Stimulated activated CD8-positive, alpha-beta memory T cell treated with anti-CD3 and anti-CD28 coated beads, Interleukin-7, amount 100 ng/mL, for 4 hours (primary cell): ENCODE measurements at places on chromosomes 4 and X.

DNA sequence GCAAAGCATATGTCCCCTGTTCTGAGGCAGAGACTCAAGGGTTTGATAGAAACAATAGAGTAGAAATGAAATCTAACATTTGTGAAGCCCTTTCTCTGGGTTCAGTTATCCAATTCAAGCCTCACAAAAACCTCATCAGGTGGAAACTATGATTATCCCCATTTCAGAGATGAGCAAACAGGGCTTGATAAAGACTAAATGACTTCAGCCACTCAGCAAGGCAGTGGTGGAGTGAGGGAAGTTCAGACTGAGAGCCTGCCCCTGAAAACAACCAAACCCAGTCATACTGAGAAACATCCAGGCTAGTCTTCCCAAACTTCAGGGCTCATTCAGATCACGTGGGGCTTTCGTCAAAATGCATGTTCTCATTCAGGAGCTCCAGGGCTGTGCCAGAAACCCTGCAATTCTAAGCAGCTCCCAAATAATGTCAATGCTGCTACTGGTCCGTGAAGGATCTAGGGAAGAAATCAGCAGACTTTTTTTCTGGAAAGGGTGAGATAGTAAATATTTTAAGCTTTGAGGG, 109.6 kb upstream of the KIT start:
- no peak for DNase-seq

DNA sequence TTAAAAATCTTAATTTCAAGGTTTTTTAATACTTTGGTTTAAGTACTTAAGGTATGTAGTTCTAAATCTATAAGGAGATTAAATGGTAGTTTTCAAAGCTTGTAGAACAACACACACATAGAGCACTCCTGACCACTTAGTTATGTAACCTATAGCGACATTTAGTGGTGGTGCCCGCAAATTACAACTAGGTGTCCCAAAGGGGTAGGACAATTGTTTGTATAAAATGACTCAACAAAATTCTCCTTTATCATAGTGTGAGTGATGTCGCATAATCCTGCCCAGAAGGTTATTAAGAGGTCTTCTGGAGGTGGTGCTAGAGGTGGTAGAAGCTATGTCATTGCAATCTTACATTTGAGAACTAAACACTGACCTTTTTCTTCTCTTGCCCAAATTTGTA, 373.0 kb upstream of the RASGEF1B start:
- peak; percentile 75 for DNase-seq

GRCh38 chrX:85544609-85545008, 165.1 kb upstream of the POF1B start:
- DNase-seq: no peak

DNA sequence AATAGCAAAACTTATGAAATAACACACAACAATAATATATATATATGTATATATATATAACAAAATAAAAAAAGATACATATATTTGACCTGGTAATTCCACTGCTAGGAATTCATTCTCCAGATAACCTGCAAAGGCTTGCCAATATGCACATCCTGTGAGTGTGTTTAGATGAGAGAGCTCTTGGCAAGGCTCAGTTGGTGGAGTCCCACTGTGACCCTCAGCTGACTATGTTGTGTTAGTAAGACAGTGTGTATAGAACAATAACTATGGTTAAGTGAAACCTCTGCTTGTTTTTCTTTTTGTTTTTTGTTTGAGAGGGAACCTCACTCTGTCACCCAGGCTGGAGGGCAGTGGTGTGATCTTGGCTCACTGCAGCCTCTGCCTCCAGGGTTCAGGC, 39.5 kb upstream of the RBMX start:
- DNase-seq: no peak

- DNase-seq: no peak
Observed at GRCh38 chr4:84263415-84263814, 235.7 kb downstream of the NKX6-1 start.

DNA sequence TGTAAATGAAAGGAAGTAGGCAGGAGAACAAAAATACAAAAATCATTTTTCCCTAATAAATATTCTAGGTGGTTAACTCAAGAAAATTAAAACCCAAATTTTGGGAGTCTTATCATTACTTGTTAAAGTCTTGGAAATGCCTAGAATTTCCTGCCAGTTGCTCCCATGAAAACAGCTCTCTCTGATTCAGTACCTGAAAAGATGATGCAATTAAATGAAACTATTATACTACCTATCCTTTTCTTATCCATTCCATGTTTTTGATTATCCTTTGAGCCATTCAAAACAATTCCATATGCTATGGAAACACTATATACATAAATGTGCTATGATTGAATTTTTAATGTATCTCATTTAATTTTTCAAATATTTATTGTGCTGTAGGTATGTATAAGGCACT, 50.5 kb upstream of the AMELX start:
- DNase-seq: no peak

- no peak for DNase-seq
Observed at GRCh38 chr4:69793732-69794131, 33.3 kb upstream of the SULT1B1 start.

GRCh38 chr4:2981256-2981819, 18.0 kb downstream of the GRK4 start:
- no peak for DNase-seq

- no peak for DNase-seq
Observed at GRCh38 chr4:105548483-105548882, 3.9 kb upstream of the ARHGEF38 start.

- no peak for DNase-seq
Observed at GRCh38 chr4:176099314-176099713, 33.7 kb downstream of the WDR17 start.

- DNase-seq: no peak
Observed at GRCh38 chrX:136867096-136867491, 13.4 kb downstream of the RBMX start.

- DNase-seq: no peak
Observed at GRCh38 chrX:81979806-81980515, 778.1 kb downstream of the SH3BGRL start.

DNA sequence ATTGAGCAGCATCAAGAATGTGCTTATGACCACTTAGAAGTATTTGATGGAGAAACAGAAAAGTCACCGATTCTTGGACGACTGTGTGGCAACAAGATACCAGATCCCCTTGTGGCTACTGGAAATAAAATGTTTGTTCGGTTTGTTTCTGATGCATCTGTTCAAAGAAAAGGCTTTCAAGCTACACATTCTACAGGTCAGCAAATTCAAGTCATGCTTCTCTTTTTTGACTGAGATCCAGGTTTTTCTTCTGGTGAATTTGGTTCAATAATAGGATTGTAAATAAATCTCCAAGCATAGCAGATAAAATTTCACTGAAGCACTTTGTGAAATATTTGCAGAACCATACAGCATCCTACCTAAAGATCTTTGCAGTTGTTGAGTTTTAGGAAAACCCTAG, 218.1 kb downstream of the TLL1 start:
- no peak for DNase-seq

- no peak for DNase-seq
Observed at GRCh38 chr4:158094413-158095134, 78.3 kb downstream of the GASK1B start.

GRCh38 chr4:111930659-111931058, 214.6 kb upstream of the FAM241A start:
- no peak for DNase-seq

- DNase-seq: no peak
Observed at GRCh38 chr4:2416564-2417225, 1.8 kb downstream of the ZFYVE28 start.

DNA sequence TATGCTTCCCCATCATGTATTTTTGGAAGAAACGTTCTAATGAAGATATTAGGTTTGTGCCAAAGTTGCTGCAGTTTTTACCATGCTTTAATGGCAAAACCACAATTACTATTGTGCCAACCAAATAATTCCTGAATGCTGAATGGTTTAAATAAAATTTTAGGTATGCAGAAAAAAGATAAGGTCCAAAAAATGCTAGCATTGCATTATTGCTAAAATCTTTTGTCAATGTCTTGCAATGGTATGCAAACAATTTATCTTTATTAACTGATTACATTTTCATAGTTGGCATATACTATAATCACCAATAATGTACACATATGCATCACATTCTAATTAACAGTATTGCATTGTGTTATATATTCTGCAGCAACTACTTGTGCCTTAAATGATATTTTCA, 1657.4 kb upstream of the IGFBP7 start:
- no peak for DNase-seq

DNA sequence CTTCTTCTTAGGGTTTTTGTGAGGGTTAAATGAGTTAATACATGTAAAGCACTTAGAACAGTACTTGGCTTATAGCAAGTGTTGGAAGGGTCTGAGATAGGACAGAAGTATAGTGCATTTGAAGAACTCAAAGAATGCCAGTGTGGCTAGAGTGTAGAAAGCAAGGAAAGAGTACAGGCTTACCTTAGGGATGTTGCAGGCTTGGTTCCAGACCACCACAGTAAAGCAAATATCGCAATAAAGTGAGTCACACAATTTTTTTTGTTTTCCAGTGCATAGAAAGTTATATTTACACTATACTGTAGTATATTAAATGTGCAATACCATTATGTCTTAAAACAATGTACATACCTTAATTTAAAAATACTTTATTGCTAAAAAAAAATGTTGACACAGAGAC, 41.3 kb downstream of the KIF4A start:
- DNase-seq: no peak

GRCh38 chr4:145103496-145103895, 5.4 kb downstream of the ABCE1 start:
- no peak for DNase-seq

- DNase-seq: no peak
Observed at GRCh38 chr4:101701551-101701950, 89.0 kb upstream of the BANK1 start.

DNA sequence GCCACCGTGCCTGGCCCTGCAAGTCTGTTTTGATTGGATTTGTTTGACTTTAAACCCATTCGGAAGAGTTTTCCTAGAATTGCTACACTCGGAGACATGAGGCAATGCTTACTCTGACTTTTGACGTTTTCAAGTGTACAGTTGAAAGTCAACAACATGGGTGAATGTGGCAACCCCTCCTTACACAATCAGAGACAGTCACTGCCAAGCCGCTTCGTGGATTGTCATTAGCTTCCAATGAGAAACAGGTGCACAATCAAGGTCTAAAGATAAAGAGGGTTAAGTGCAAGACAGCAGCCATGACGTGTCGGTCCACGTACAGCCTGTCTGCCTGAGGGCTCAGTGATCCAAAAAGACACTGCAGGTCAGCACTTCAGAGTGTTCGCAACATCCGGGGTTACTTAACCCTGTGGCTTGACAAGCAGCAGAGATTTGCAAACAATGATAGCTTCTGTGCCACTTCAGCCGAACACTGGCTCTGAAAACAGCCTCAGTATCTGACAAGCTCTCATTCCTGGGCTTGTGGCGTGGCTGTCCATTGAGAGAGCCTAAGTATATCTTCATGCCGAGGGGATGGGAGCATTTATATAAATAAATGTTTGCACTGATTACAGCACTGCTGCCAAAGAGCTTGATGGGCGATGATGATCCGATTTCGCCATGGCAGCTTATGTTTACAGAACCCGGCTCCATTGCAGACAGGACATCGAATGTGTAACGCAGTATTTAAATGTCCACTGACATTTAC, 180.0 kb downstream of the DHRSX start:
- no peak for DNase-seq

GRCh38 chrX:72308566-72309296, 3.0 kb upstream of the CITED1 start:
- no peak for DNase-seq

DNA sequence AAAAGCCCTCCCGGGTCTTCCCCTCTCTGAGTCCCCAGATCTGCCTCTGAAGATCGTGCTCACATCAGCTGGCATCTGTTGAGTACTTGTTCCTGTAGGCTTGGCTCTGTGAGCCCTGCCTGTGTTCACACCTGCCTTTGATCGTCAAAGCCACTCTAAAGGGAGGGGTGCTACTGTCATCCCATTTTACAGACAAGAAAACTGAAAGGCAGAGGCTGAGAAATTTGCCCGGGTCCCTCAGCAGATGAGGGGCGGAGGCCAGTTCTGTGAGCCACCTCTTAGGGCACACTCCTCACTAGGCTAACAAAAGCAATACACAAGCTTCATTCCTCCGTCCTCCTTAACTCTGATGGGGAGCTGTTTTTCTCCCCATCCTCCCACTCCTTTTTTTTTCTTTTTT, 655 bp downstream of the CYTL1 start:
- DNase-seq: no peak

GRCh38 chr4:62161446-62161845, 961.3 kb downstream of the ADGRL3 start:
- no peak for DNase-seq

DNA sequence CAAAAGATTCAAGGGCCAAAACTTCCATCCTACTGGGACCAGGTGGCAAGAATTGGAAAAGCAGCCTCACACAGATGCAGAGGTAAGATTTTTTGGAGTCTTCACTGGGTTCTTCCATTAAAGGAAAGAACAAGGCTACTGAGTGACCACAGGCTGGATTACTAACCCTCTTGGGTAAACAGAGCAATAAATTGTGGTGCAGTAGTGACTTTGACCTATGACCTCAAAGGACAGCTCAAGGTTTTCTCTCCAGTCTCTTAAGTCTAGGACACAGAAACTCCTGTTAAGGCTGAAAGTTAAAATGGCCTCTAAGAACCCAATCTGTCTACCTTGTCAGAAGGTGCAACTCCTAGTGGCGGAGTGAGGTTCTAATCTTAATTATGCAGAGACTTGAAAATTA, 464.9 kb downstream of the SMARCA1 start:
- no peak for DNase-seq
